Fibroblast of skin of left quadriceps (primary cell): ENCODE measurements at places on chromosomes 3 and 15.

- peak; percentile 55 for DNase-seq
Observed at GRCh38 chr15:98070137-98070536, 109.6 kb downstream of the ARRDC4 start.

GRCh38 chr3:72798552-72799195 lies 49.6 kb downstream of the SHQ1 start:
- DNase-seq: no peak

GRCh38 chr15:22265056-22265945 lies 185.0 kb downstream of the OR4M2 start:
- DNase-seq: no peak

- no peak for DNase-seq
Observed at GRCh38 chr3:2535206-2535605, 436.5 kb downstream of the CNTN4 start.

- DNase-seq: peak; percentile 51
Observed at GRCh38 chr3:54755756-54756155, 172.1 kb downstream of the LRTM1 start.

- peak; percentile 31 for DNase-seq
Observed at GRCh38 chr15:92676561-92676960, 21.0 kb upstream of the FAM174B start.

DNA sequence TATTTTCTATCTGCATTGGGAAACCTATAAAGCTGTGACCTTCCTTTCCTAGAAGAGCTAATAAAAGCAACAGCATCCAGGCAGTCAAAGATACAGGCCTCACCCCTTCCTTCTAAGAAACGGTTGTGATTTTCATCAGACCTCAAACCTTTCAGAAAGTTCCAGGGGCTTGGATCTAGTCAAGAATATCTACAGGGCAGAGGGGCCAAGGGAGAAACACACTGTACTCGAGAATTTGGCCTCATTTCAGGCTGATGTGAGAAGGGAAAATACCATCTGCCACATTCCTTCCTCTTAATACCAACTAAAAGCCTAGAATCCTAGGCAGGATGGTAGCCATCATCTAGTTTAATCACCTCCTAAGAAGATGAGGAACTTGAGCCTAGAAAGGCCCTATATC lies 24.5 kb upstream of the BCL6 start:
- no peak for DNase-seq

DNA sequence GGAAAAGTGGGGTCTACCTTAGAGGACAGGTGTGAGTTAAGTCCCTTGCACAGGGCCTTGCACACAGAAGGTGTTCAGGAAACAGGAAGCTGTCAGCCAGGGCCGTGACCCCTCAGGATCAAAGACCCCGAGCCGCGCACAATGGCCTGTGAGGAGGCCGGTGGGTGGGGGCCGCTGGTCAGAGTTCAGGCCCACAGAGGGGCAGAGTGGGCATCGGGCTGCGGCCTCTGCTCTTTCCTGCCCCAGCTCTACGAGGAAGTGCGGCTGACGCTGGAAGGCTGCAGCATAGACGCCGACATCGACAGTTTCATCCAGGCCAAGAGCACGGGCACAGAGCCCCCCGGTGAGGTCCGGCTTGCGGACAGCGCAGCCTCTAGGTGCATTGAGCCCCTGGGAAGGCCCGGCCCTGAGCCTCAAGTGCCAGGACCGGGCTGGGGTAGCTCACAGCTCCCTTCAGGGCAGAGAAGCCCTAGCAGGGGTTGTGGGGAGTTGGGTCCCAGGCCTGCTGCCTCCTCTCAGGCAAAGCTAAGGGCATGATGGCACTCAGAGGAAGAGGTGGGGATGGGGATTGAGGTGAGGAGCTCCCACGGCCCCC lies 37.2 kb downstream of the PSTPIP1 start:
- DNase-seq: no peak

DNA sequence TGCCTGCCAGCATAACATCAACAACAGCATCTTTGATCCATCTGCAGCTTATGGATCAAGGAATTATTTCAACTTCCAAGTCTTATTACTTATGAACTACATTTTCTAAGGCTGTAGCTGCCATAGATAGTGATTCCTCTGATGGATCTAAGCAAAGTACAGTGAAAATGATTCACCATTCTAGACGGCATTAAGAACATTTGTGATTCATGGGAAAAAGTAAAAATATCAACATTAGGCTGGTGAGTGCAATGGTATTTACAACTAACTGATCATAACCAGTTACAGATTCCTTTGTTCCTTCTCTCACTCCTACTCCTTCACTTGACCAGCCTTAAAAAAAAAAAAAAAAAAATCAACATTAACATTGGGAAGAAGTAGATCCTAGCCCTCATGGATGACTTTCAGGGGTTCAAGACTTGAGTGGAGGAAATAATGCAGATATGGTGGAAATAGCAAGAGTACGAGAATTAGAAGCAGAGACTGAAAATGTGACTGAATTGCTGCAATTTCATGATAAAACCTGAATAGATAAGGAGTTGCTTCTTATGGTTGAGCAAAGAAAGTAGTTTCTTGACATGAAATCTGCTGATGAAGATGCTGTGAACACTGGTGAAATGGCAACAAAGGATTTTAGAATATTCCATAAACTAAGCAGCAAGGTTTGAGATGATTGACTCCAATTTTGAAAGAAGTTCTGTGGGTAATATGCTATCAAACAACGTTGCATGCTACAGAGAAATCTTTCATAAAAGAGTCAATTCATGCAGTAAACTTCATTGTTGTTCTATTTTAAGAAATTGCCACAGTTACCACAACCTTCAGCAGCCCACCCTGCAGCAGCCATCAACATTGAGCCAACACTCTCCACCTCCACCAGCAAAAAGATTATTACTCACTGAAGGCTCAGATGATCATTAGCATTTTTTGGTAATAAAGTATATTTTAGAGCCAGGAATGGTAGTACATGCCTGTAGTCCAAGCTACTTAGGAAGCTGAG lies 22.8 kb downstream of the SLC12A6 start:
- DNase-seq: no peak

DNA sequence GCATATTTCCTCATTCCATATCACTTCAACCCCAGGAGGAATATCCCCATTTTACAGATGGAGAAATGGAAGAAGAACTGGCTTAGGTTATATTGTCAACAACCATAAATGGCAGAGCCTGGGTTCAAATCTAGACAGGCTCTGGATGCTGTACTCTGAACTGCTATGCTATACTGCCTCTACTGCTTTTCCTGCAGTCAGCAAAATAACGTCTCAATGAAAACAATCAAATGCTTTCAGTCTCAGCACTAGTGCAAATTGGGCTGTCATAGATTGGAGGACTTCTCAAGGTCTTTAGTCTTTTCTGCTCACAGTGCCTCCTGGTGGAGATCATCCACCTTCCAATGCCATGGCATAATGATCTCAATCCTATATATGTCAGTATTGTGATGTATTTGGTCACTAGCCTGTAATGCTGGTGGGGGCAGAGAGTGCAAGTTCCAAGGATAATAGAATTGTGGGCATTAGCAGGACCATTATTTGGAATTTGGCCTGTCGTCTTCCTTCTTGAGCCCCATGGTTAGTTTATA lies 285.0 kb downstream of the CLSTN2 start:
- no peak for DNase-seq

DNA sequence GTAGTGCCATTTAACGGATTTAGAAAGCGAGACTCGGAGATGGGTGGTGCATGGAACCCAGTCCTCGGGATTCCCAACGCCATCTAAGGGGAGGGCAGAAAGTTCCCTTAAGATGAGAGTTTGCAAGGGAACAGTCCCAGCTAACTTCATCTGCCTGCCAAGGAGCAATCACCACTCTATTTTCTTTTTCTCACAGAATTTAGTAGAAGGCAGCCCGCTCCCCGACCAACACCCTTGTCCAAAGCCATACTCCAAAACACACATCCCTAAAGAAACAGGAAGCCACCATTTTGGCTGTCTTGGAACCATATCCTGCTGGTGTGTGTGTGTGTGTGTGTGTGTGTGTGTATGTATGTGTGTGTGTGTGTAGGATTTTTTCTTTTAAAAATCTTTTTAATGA lies 7.1 kb upstream of the FGD5 start:
- no peak for DNase-seq

- DNase-seq: no peak
Observed at GRCh38 chr3:124761935-124762660, 31.8 kb downstream of the UMPS start.

GRCh38 chr3:113626503-113627371 lies 69.7 kb downstream of the USF3 start:
- peak; percentile 12 for DNase-seq

DNA sequence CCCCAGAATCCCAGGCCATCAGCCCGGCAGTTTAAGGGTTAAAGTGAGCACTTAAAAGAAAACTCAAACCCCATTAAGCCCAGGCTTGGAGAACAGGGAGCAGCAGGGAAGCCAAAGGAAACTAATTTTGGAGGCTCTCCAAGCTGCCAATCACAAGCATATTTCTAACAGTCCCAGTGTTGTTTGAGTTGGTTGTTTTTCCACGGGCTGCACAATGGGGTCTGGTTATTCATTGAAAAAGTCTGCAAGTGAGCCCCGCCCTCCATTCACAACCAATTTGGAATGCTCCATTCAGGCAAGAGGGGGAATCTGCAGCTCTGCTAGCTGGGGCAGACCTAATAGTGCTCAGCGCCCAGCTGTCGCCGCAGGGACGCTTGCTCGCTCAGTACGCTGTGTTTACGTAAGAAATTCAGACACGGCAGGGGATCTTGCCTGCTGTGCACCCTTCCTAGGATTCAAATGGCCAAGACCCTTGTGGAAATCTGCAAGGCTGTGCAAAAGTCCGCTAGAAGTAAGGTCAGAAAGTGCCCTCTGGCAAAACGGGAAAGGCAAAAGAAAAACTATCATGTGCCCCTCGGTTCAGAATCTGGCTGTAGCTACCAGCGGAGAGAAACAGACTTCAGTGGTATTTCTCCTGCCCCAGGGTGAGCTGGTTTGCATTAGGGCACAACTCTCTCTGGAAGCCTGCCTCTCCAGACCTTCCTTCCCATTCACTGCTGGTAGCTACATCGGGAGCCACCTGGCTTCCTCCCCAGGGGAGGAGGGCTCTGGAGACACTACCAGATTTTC lies 11.0 kb downstream of the ETV5 start:
- peak; percentile 75 for DNase-seq

DNA sequence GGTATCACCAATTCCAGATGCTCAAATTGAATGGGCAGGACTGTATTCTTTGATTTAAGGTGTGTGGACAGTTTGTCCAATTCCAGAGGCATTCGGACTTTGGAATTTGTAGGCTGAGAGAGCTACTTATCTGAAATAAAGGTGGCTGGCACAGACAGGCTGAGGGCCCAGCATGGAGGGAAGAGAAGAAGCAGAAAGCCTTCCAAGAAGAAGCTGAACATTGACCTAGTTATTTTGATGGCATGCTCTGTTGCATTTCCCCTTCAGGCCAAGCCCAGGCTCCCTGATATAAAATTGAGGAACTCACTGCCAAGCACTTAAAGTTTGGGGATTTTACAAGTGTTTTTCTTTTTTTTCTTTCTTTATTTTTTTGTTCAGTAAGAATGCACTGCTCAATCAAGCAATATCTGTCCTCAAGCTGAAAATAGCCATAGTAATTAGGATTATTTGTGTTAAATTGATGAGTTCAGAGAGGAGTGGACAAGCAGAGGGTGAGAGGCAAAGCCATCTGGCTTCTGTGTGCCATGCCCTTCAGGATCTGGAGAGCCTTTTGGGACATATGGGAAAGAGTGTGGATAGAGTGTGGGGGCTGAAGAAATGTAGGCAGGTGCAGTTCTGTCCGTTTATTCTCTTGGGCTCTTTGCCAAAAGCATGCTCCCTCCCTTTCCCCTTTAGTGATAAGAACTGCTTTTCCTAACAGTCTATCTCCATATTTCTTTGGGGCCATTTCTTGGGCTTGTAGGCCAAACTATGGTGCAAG lies 148.9 kb downstream of the OXSM start:
- no peak for DNase-seq

- no peak for DNase-seq
Observed at GRCh38 chr3:184772667-184773272, 39.2 kb upstream of the VPS8 start.

- DNase-seq: peak; percentile 10
Observed at GRCh38 chr15:90463381-90463780, 66.3 kb upstream of the CRTC3 start.
